ENCODE measurements at places on chromosomes 4 and X.

GRCh38 chrX:23937100-23937499 lies 29.3 kb downstream of the CXorf58 start:
- DNase-seq = no peak

DNA sequence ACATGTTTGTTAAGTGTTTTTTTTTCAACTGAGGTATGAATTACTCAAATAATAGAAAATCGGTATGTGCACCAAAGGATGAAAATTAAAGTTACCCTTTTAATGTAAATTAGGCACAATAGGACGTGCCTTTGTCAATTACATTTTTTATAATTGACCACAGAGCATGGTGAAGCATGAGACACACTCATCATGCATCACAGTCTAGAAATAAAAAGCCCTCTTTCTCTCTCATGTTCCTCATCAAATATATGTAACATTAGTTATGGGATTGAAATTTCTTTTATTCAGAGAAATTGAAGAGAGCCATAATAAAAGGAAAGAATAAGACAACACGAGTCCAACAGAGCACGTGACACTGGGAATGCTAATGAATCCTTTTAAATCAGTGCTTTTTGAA lies 3.5 kb downstream of the GNRHR start:
- DNase-seq = no peak

- no peak for DNase-seq
Observed at GRCh38 chr4:107862658-107863057, 37.9 kb downstream of the SGMS2 start.

DNA sequence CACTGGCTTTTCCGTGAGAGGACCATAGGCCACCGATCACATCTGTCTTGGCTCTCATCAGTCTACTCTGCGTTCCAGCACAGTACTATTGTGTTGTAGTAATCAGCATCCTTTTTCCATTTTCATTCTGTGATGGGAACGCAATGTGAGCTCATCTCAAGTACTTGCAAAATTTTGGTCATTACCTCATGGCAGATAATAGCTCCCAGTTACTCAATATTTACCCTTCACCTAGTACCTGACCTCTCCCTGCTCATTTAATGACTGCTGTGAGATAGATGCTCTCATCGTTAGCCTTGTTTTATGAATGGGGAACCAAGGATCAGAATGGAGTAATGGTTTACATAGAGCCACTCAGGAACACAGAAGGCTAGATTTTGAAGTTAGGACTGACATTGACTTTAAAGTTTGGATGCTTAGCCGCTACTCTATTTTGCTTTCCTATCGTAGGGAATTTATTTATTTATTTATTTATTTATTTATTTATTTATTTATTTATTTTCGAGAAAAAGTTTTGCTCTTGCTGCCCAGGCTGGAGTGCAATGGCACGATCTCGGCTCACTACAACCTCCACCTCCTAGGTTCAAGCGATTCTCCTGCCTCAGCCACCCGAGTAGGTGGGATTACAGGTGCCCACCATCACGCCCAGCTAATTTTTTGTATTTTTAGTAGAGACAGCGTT lies 6.5 kb upstream of the GPR101 start:
- no peak for DNase-seq

- no peak for DNase-seq
Observed at GRCh38 chr4:41644288-41644914, 104.1 kb downstream of the PHOX2B start.

DNA sequence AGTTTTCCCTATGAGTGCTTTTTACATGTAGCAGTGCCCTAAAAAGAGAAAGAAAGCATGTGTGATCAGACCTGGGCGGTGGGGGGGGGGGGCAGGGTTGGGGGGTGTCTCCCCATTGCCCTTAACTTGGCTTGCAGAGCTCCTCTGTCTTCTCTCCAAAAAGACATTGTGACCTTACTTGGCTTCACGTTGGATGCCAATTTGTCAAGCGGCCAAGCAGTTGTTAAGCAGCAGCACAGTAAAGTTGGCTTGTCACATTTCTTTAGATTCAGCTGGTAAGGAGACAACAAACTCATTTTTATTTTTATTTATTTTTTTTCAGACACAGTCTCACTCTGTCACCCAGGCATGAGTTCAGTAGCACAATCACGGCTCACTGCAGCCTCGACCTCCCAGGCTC lies 57.3 kb upstream of the ZNF157 start:
- DNase-seq = no peak

DNA sequence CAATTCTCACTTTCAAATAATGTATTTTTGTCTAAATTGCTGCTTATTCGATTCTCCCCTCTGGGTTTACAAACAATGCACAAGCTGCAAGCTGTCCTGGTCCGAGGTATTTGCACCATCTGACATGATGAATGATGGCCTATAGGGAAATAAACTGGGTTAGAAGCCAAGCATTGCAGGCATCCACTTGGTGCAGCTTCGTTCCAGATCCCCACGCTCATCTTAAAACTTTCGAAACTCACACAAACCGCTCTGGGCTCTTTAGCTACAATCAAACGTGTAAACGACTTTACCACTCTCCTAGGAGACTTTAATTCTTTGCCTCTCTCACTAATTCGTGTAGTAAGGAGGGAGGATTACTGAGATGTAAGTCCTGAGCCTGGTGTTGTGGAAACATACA lies 19.0 kb downstream of the PHKA2 start:
- DNase-seq = no peak

- DNase-seq = no peak
Observed at GRCh38 chrX:35726176-35726575, 72.0 kb upstream of the MAGEB16 start.

DNA sequence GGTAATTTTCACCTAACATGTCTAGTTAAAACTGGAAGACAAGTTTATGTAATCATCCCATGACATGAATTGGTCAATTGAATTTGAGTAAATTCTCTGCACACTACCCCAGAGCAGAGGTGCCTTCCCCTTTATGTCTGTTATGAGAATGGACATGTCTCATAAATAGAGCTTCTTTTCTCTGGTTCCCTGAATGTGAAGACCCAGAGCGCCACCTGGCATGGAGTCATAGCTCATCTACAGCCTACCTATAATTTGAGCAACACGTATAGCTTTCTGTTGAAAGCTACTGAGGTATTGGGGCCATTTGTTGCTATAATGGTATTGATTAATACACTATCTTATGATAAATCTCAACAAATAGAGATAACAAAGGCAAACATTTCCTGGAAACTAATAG lies 626.5 kb upstream of the GALNTL6 start:
- no peak for DNase-seq

GRCh38 chr4:139299536-139299935 lies 1.8 kb upstream of the NAA15 start:
- no peak for DNase-seq

DNA sequence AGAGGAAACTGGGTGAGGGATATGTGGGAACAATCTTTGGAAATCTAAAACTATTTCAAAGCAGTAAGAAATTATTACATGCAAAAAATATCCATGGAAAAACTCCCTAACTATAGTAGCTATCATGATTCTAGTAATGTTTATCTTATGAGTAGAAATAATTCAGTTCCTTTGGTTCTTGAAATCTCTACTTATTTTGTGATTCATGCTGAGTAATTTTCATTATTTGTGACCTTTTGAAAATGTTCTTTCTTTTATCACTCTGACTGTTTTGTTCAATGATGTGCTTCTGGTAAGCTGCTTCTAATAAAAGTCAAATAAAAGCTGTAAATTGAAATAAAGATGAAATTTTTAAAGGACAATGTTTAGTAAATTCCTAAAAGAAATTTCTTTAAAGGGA lies 40.4 kb upstream of the MAGEB10 start:
- DNase-seq = no peak

DNA sequence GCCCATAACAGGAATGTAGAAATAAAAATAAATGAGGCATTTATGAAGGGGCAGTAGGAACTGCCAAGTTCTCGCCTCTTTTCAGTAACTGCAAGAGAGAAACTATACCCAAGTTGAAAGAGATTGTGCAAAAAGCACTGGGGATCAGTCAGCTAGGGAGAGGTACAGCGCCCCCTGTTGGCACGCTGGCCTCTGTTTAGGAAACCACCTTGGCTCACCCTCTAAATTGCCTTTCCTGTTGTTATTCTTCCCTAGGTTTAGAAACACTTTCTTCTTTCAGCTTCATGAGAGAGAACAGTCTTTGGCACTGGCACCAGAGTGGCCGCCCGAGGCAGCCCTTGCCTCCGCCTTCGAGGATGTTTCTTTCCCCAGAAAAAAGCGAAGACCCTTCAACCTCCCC lies 348.5 kb downstream of the MID1IP1 start:
- no peak for DNase-seq

GRCh38 chr4:99664716-99665115 lies 7.1 kb upstream of the C4orf54 start:
- no peak for DNase-seq

DNA sequence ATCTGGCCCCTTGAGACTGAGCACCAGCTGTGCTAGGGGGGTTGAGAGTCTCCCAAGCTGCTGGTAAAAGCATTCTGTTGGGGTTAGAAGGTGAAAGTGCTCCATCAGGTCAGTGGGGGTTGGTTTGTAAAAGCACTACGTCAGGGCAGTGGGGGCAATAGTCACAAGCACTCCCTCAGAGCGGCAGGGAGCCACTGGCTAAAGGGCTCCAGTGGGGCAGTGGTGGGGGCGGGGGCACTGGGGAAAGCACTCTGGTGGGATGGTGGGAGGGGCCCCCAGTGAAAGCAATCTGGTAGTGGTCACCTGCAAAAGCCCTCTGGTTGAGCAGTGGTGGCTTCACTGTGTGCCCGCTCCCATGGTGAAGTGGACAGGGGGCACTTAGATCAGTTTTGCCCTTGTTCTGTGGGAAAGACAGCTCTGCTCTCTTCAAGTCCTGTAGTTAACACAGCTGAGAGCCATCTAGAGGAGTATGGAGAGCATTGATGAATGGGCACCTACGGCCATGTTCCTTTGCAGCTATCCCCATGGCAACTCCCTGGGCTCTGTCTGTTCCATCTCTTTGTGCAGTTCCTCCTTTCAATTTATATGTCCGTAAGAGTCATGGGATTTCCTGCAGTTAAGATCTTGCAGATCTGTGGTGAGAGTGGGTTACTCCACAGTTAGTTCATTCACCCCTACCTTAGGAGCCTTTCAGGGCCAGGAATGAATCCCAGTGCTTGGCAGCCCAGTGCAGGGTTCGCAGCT lies 106.4 kb downstream of the SH3BGRL start:
- DNase-seq = no peak

GRCh38 chr4:148061795-148062194 lies 329.9 kb downstream of the ARHGAP10 start:
- DNase-seq = no peak

DNA sequence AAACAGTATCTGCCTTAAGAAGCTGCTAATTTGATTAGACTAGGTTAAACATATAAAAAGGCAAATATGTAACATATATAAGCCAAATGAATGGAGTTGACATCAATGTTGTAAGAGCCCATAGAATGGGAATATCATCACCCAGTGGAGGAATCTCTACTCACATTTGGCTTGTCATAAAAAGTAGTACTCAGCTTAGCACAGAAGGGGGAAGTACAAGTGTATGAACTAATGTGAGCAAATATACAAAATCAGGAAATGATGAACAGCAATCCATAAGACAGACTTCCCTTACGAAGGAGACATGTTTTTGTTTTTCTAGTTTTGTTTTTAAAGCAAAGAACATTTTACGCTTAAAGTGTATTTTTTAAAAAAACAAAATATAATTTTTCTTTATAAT lies 74.9 kb downstream of the MAB21L2 start:
- no peak for DNase-seq

- DNase-seq = no peak
Observed at GRCh38 chr4:149555146-149555545, 260.5 kb downstream of the IQCM start.

DNA sequence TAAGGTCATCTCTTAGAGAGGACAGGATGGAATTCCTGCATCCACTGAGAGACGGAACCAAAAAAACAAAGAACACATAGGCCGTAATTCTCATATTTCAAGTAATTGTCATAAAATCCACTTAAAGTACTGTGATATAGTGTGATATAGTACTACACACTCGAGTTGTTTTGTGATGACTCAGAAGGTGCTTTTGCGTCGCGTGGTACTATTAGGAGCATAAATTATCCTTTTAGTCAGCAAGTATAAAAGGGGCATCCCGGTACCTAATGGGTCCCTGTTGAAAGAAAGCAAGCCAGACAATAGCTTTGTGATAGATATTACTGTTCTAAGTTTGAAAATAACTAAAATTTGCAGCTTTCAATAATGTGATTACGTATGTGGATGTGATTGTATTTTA lies 55.3 kb downstream of the GPR143 start:
- no peak for DNase-seq

Data from NCI-H1048 (cell line).